ENCODE measurements at places on chromosomes 6 and 20. TPM values are rescaled to one million over a fixed set of nuclear protein-coding genes. Genes with fewer than 3 reads are reported as not detected.

The E2F1 gene
- 1.8 TPM for total RNA-seq

The PRR18 gene
- not detected for total RNA-seq

The SIRPA gene
- total RNA-seq, result 18.1 TPM

The LCA5 gene
- total RNA-seq, result 2.4 TPM

The PTPRK gene
- 43.0 TPM for total RNA-seq

The TSPO2 gene
- total RNA-seq, result not detected

The PABPC1L gene
- total RNA-seq, result 2.7 TPM

The VGLL2 gene
- total RNA-seq, result not detected

GRCh38 chr20:10447028-10447427 lies 11.9 kb downstream of the SLX4IP start:
- no peak for DNase-seq

DNA sequence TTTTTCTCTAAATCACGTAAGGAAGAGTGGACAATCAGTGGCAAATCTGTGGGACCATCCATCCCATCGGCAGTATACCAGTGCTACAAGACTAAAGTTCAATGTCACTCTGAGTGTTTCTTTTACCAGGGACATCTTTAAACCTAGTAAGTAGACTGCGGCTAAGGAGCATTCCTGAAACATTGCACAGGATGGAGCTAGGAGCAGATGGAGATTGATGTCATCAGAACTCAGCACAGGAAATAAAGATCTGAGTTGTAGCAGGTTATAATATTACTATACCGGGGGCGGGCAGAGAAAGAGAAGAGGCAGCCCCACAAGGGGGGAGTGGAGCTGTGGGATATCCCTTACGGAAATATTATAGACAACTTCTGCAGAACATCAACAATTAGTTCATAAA lies 162.1 kb downstream of the MTFR2 start:
- DNase-seq, result no peak

- no peak for DNase-seq
Measured at GRCh38 chr6:122214605-122215318, 184.7 kb upstream of the HSF2 start.
